ENCODE measurements at places on chromosomes 7 and 10.
A peak's percentile ranks its signal among the peaks of the same experiment; 100 is the strongest.

DNA sequence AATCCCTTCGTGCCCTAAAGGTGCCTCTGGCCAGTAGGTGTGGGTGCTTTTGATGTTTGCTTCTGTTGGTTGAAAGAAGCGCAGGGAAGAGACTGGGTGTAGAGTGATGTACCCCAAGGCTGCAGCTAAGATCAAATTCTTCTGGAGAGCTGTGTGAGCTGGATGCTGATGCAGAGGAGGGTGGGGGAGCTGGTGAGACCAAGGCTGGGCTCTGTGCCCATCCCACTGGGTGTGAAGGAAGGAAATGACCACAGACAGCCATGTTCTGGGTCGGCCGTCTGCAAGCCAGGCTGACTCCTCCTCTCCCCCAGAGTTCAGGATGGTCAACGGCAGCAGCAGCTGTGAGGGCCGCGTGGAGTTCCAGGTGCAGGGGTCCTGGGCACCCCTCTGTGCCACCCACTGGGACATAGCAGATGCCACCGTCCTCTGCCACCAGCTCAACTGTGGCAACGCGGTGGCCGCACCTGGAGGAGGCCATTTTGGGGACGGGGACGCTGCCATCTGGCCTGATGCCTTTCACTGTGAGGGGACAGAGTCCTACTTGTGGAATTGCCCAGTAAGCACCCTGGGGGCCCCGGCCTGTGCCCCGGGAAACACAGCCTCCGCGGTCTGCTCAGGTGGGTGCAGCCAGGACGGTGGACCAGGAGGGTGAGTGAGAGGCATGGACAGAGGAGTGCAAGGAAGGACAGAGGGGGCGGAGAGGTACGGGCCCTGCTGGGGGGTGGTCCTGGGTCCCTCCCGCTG lies 5.1 kb downstream of the SCART1 start:
- DNase-seq: no peak

DNA sequence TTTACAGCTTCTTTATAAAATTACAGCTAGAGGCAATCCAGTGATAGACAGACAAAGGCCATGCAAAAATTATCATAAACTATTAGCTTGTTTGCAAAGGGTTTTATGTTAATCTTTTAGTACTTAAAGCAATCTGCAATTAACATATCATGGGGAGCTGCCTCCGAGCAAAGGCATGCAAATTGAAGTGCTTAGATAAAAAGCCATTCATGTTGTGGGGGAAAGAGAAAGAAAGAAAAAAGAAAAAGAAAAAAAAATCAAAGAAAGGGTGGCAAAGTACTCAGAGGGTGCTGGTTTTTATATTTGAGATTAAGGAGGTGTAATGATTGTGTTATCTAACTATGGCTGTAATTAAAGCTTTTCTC lies 799.5 kb downstream of the LRMDA start:
- DNase-seq: no peak

DNA sequence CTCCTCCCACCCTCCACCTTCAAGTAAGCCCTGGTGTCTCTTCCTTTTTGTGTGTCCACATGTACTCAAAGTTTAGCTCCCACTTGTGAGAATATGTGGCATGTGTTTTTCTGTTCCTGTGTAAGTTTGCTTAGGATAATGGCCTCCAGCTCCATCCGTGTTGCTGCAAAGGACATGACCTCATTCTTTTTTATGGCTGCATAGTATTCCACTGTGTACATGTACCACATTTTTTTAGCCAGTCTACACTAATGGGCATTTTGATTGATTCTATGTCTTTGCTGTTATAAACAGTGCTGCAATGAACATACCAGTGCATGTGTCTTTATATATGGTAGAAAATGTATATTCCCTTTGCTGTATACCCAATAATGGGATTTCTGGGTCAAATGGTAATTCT lies 710.9 kb downstream of the CCSER2 start:
- no peak for DNase-seq

- DNase-seq: no peak
These were observed 20.3 kb downstream of the CELF2 start for GRCh38 chr10:11037991-11038390.

DNA sequence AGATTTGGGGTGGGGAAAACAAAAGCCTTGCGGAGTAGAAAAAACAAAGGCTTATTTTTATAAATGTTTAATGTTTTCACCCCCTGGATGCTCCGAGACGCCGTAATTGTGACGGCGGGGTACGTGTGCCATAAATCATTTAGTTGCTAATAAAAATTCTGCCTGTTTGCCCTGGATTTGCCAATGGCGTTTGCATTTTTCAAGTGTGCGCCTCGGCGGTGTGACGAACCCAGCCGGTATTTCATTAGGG lies 2.5 kb upstream of the TNRC18 start:
- DNase-seq: no peak

DNA sequence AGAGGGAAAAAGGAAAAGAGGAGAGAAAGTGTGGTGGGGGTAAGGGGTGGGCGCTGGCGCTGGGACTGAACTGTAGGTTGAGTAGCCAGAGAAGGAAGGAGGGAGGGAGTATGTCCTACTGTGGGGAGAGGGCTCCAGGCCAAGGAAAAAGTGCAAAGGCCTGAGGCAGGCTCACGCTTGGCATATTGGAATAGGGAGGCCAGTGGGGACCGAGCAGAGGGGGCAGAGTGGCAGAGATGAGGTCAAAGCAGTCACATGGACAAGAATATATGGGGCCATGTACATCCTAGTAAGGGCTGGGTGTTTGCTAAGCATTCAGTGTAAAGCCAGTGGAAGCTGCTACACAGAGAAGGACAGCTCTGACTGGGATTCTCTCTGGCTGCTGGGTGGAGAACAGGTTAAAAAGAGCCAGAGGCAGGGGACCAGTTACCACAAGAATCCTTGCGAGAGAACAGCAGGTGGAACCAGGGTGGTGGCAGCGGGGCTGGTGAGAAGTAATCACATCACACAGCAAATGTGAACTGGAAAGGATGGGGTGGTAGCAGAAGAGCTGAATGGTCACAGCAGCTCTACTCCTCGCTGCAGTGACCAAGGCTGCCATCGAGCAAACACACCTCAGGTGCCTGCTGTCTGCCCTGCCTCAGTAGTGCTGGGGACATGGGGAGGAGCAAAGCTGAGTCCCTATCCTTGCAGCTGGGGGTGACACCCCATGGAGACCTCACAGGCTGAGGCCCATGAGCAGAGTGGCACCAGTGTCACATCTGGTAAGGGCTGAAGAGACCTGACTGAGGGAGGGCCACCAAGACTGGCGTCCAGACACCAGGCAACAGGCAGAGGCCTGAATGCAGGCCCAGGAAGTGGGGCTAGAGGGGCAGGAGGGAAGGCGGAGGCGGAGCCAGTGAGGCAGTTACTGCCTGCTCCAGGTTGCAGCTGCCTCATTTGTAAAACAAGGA lies 39.5 kb downstream of the FAM53B start:
- no peak for DNase-seq

DNA sequence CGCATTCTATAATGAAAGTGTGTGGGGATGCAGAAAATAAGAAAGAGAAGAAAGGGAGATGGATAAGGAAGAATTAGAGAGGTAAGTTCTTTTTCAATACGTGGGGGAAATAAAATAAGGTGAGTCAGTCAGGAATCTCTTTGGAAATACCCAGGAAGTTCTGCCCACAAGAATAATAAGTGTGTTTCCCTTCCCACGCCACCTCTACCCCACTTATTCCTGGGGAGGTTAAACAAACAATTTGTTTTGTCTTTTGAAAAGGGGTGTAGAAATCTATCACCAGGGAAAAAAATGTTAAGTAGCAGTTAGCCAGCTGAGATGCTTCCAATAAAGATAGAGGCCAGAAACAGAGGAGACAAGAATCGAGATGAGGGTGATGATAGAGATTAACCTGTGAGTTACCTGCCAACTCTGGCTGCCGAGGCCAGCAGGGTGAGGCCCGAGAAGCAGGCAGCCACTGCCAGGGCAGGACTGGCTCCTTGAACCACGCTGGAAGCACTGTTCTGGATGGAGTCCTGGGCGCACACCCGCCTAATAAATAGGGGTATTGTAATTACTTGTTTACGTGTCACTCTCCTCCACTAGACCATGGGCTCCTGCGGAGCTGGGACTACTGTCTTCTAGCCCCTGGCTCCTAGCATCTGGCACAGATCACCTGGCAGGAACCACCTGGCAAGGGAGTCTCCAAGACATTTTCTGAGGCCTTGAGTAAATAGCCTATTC lies 191.3 kb downstream of the FGFR2 start:
- DNase-seq: no peak

DNA sequence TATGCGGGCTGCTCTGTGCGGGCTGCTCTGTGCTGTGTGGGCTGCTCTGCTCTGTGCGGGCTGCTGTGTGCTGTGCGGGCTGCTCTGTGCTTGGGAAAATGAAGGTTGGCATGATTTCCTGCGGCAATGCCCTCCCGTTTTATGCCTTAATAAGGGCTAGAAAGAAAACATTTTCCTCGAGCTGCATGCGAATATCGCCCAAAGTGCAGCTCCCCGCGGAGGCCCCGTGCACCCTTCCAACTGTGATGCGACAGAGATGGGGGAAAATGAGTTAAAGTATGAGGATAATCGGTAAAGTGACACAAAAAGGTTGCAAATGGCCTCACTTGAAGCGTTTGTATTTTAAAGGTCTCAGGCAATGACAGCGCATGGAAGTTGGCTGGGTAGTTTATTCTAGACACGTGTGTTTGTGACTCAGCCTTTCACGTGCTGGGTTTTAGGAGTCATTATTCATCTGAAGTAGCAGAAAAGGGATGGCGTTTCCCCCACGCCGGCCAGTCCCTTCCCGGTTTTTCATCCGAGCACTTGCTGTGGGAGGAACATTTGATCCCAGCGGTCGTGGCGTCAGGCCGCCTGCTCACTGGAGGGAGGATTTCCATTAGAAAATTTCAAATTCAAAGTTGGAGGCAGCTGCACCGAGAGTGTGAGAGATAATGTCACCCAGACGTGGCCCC lies 220.7 kb downstream of the ADARB2 start:
- DNase-seq: no peak

GRCh38 chr10:94206176-94206575 lies 156.6 kb downstream of the NOC3L start:
- DNase-seq: no peak

DNA sequence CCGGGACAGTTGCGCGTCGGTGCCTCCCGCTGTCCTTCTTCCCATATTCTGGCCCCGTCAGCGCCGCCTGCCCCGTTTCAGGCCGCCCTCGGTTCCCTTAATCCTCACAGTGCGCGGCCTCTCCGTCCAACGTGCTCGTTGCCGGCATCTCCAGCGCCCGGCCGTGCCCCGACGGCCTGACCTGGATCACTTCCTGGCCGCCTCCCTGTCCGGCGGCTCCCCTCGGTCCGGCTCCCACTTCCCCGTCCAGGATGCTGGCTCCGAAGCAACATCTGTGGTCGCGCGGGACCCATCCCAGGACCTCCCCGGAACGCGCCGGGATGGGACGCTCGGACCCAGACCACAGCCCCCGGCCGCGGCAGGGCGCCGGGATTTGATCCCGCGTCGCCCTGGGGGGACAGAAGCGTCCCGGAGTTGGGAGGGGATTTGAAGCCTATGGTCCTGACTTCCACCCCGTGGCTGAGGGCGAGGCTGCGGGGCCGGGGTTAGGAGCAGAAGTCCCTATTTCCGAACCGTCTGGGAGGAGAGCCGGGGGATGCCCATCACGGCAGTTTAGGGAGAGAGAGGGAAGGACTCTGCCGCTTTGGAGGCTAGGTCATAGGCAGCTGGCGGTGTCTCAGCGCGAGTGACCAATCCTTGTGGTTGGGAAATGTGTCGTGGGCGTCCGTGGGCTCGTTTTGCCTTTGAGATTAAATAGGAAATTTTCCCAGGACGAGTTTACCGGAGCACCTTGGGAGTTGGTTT lies 53.8 kb downstream of the KCTD7 start:
- no peak for DNase-seq

- peak; percentile 51 for DNase-seq
These were observed 132.7 kb downstream of the ELAPOR2 start for GRCh38 chr7:86926732-86927131.

GRCh38 chr7:19177269-19177668 lies 32.0 kb upstream of the FERD3L start:
- no peak for DNase-seq
